ENCODE measurements at places on chromosomes 12 and 14.

GRCh38 chr12:25557830-25558436 lies 4.8 kb upstream of the LMNTD1 start:
- DNase-seq = no peak

DNA sequence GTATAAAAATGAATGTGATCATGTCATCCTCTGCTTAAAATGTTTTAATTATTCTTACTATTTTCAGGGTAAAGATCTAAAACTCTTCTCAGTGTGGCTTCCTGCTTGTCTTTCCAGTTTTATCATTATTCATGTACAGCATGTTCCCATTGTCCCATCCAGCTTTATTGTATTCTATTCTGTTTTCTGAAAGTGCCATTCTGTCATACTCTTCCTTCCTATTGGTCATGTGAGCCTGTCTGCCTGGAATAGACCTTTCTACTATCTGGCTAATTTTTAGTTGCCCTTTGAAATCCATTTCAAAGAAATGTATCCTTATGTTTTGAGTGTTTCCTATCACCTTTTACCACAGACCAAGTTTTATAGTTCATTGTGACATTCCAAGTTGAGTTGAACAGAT lies 34.9 kb downstream of the PALS1 start:
- no peak for DNase-seq

GRCh38 chr12:69163681-69164362 lies 75.5 kb upstream of the CPSF6 start:
- no peak for DNase-seq

GRCh38 chr12:106564678-106565329 lies 18.0 kb upstream of the RFX4 start:
- no peak for DNase-seq

DNA sequence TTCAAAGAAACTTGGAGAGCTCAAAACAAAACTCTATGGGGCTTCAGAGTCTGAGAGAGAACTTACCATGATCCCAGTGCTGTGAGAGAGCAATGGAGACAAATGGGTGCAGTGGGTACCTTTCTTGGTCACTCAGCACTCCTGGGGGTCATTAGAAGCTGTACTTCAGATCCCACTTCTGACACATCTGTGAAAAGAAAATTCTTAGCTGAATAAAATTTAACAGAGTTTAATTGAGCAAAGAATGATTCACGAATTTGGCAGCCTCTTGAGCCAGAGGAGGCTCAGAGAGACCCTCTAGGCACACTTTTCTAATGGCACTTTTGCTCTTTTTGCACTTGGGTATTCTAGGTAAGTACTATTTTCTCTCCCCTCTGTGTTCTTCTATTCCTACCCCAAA lies 96.8 kb upstream of the SYT10 start:
- DNase-seq = no peak

DNA sequence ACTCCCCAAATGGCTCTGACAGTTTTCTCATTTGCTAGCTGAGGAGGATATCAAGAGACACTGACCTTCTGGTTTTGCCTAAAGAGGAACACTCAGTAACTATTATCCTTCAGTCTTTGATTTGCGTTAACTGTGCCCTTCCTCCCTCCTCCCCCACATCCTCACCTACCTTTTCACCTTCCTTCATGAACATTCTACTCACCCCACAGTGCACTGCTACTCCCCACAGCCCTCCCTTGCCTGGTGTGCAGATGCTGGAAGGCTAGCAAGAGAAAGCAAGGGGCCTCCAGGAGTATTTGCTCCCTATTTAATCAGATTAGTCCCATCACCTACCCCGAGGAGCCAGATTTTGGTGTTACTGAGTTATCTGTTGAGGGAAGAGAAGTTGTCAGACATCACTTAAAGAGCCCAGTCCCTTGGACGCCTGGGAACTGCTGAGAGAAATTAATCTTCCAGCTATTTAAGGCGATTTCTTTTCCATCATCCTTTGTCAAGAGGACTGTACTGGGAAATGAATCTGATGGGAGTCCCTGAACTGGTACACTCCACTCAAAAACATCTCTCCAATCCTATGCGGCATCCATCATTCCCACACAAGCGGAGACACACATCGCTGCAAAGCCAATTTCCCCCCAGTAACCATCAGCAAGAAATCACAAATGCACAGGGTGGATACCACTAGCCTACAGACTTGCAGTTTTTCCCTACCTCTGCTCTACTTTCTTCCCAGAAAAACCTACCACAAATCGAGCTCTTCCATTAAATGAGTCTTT lies 11.5 kb downstream of the PSMB5 start:
- DNase-seq = peak; percentile 26

- no peak for DNase-seq
These were observed 7.6 kb upstream of the STAT6 start for GRCh38 chr12:57118711-57119271.

DNA sequence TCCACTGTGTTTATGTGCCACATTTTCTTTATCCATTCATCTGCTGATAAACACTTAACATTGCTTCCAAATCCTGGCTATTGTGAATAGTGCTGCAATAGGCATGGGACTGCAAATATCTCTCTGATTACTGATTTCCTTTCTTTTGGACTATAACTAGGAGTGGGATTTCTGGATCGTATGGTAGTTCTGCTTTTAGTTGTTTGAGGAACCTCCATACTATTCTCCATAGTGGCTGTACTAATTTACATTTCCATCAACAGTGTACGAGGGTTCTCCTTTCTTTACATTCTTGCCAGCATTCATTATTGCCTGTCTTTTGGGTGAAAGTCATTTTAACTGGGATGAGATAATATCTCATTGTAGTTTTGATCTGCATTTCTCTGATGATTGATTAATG lies 47.6 kb downstream of the TAOK3 start:
- DNase-seq = no peak

GRCh38 chr14:61145903-61146481 lies 135.1 kb downstream of the TMEM30B start:
- DNase-seq = no peak

GRCh38 chr12:112586148-112586783 lies 167.5 kb downstream of the PTPN11 start:
- no peak for DNase-seq

GRCh38 chr12:106247674-106248311 lies at the start of gene CKAP4:
TSS of gene CKAP4 (minus strand) at chr12:106248020. CDS start at chr12:106247851, 169 bp downstream.
- DNase-seq = peak; percentile 60

DNA sequence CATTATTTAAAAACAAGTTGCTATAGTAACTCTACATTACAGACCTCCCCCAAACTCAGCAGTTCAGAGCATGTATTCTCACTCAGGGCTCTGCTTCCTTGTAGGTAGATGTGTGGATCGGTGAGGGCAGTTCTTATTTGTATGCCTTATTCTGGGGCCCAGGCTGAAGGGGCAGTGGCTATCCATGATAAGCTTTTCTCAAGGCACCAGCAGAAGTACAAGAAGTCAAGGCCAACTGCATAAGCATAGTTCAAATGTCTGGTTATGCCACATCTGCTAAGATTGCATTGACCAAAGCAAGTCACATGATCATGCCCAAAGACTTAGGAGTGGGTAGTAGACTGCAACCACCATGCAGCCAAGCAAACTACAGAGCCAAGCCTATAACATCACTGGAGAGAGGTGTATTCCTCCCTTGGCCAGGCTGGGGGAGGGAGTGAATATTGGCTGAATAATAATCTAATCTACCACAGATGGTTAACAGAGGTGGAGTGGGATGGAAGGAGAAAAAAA lies 4.6 kb downstream of the PSEN1 start:
- no peak for DNase-seq

All from CD4-positive, alpha-beta T cell treated with Interleukin-6 at 100 ng/mL for 8 hours (primary cell).